ENCODE measurements at places on chromosomes 12 and 14.

DNA sequence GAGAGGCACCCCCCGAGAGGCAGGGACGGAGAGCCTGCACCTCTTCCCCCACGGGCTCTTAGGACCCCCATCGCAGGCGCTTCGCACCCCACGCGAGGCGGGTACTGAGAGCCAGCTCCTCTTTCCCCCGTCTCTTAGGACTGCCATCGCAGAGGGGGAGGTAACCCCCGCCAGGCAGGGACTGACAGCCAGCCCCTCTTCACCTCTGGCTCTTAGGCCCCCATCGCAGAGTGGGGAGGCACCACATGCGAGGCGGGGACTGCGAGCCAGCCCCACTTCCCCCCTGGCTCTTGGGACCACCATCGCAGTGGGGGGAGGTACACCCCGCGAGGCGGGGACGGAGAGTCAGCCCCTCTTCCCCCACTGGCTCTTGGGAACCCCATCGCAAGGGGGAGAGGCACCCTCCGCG is 46.1 kb downstream of the DDX11 start:
- no peak for DNase-seq

DNA sequence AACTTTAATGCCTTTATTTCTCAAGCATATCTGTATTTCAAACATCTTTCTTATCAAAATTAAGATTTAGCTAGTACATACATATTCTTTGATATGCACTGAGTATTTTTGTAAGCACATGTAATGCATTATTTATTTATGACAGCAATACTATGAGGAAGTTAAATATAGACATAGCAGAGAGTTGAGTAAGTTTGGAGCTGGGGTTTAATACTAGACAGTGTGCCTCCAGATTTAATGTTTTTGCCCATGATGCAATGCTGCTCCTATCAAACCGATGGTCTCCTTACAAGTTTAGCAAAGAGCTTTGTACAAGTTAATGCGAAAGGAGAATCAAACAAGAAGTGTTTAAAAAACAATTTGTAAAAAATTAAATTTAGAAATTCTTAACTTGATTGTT is 826.6 kb upstream of the MGAT4C start:
- DNase-seq, result no peak

GRCh38 chr12:93759512-93760081 is 82.4 kb downstream of the CRADD start:
- DNase-seq, result no peak

GRCh38 chr12:51814311-51815088 is 34.0 kb downstream of the FIGNL2 start:
- no peak for DNase-seq

DNA sequence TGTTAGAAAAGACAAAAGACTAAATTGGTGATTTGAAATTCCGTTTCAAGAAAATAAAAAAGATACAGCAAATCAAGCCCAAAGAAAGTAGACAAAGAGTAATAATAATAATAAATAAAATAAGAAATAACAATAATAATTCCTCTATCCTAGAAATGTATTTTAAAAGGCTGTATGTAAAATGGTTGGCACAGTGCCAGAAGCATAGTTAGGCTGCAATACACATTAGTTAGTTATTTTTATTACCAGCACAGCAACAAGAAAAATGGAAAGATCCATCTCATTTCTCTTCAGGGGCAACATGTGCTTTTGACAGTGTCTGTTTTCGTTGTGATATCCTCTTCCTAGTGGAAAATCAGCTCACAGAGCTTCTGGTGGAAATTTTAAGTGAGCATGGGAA is 174.1 kb upstream of the TMTC1 start:
- DNase-seq, result no peak

GRCh38 chr12:3137814-3138445 is 60.8 kb downstream of the TSPAN9 start:
- DNase-seq, result no peak

DNA sequence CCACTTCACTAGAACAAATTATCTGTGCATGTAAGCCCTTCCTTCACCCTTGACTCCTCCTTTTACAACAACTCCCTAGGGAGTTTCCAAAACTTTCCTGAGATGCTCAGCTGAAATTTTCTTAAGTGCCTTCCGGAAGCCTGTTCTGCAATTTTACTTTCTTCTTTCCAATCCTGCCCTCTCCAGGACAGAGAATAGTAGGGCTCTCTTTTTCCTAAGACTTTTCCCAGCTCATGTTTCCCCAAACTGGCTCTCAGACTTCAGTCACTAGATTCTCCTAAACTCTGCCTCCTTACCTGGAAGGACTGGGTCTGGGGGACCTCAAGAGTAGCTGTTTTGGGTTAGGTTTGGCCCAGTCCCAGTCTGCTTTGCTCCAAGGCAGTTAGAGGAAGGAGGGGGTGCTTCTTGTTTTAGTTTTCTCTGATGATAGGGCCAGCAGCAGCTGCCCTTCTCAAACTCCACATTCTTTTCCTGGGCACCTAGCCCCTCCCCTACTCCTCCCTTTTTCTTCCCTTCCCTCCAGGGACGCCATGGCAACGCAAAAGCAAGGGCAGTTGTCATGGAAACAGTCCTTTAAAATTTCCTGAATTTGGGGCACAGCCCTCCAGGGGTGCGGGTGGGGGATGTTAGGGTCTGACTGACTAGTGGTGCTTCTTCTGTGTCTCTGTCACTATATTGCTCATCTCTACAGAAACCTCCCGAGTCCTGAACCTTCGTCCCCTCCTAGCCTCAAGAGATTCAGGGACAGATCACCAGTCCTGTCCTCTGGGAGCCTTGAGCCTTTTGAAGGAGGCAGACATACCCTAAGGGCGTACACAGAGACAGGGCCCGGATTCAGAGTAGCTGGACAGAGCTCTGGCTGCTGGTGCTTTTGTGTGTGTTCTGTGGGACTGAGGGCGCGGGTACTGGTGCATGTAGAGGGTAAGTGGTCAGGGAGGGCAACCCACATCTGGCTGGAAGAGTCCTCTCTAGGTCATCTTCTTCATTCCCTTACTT is 17.0 kb downstream of the PPP1R1A start:
- DNase-seq, result no peak

GRCh38 chr12:2387103-2387834 is 334.5 kb downstream of the CACNA1C start:
- DNase-seq, result no peak

DNA sequence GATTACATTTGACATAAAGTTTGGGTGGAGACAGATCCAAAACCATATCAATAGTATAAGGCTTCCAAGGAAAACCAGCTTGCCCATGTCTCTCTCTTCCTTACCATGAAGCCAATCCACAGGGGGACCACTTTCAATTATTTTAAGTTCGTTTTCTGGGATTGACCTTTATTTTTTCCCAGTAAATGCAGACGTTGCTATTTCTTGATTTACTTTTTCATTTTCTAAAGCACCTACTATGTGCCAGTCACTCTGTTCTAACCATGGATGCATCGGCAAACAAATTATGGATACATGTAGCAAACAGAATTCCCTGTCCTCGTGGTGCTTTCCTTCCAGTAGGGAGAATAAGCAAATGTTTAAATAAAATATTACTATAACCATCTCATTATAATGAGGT is 65.8 kb upstream of the KCNA1 start:
- DNase-seq, result no peak

DNA sequence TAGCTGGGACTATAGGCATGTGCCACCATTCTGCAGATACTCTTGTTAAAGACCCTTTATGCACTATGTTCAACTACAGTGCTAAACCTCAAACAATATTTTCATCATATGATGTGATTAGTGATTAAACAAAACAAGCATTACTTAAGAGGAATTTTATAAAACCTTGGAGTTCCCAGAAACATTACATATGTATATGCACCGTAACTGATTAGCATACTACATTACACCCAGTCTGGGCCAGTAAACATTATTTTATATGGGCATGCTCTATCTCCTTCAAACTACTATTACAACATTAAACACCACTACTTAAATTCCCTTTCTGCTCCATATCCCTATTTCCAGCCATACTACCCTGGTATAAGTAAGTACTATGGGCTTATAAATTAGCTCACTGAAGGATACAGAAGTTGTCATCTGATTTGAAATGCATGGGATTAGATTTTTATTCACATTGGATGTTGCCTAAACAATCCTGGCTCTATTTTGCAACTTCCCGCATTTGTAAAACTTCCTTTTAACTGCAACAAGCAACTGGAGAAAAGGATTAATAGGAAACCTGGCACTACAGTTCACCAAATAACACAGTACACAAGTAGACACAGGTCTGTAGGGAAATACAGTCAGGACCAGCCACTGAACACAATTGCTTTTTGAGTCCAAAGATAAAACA is 205.8 kb downstream of the MED13L start:
- DNase-seq, result no peak

- no peak for DNase-seq
Observed at GRCh38 chr12:107417004-107417403, 268.6 kb upstream of the PWP1 start.

GRCh38 chr14:68919129-68919927 is 59.8 kb downstream of the ACTN1 start:
- no peak for DNase-seq

GRCh38 chr14:28059254-28059653 is 707.3 kb upstream of the FOXG1 start:
- no peak for DNase-seq

DNA sequence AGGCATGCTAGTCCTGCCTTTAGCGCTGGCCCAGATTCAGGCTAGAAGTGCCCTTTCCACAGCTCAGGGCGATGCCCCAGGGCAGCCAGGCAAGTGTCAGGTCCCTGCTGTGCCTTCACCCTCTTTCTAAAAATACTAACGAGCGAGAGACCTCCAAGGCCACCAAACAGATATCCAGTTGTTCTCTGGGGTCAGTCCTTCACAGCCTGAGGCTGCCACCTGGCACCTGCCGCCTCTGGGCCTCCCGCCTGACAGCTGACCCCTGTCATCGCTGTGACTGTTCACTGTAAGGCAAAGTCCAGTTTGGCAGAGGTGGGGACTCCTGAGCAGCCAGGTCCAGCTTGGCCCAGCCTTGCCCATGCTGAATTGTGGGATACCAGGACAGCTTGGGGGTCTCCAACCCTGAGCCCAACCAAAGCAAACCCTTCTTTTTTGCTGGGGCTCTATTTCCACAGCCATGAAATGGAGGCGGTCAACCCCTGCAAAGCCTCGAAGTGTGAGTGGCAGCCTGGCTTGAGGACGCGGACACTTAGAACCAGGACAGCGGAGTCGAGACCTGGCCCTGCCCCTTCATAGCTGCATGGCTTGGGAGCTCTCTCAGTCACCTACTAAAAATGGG is 79.9 kb downstream of the NINJ2 start:
- no peak for DNase-seq

DNA sequence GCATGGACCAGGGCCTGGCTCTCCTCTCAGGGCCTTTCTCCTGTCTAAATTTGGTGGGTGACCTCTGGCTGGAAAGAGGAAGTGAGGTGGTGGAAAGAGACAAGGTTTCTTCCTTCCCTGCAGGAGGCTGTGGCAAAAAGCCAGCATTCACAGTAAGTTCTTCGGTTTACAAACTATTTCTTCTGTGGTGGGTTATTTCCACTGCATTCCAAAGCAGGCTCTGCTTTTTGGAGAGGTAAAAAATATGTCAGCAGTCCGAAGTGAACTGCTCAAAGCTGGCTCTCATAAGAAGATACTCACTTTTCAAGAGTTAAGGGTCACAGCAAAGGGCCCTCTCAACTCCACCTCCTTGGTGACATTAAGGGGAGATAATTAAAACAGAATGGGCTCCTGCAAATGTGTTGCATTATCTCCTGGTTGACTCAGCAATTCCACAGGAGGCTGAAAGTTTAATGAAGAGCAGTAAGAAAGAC is 48.9 kb upstream of the POC1B start:
- DNase-seq, result no peak

DNA sequence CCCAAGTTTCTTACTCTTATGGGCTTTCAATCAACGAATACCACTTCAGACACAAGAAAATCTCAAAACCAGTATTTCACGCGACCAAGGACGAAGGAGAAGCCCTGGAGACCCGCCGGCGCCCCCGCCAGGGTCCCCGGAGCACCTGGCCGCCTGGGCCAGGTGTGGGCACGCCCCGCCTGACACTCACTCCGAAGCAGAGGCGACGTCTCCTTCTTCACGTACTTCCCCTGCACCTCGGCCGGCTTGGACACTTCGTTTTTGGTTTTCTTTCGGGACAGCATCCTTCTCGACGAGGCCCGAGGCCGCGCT is 466 bp downstream of the SAV1 start:
- no peak for DNase-seq

- DNase-seq, result no peak
Observed at GRCh38 chr12:2940564-2940963, 18.6 kb upstream of the TEAD4 start.

DNA sequence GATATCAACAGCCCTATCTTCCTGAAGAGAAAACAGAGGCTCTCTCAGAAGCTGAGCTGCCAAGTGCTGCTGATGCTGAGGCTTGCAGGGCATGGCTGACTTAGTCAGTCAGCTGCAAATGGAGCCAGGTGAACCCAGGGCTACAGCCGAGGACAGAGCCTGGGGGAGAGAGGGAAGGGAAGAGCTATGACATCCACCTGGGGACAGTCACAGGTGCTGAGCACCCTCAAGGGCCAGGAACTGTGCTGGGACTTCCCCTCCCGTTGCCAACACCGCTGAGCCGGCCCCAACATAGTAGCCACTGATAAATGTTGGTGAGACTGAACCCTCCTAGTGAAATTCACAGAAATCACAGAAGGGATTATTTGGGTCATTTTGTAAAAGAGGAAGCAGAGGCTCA is 6.7 kb upstream of the CHGA start:
- no peak for DNase-seq

- DNase-seq, result no peak
Observed at GRCh38 chr14:101073598-101073965, 170.1 kb upstream of the RTL1 start.

DNA sequence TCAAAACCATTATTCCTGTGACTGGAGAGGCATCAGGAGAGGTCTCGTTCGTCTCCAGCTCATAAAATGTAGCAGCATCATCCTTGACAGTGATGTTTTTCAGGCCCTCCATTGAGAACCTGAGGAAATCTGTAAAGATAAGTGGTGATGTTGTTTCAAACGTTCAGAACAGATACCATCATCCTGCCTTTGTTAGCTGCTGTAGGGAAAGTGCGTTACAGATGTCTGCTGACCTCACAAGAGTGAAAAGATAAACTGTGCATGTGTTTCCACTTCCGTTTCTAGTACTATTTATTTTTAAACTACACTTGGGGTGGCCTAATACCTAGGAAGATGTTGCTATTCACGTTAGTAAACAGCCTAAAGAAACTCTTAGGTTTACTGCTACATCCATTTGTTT is 28.4 kb downstream of the BCL2L14 start:
- no peak for DNase-seq
